ENCODE measurements at places on chromosomes 5 and 9. TPM values are rescaled to one million over a fixed set of nuclear protein-coding genes. Genes with fewer than 3 reads are reported as not detected.

DNA sequence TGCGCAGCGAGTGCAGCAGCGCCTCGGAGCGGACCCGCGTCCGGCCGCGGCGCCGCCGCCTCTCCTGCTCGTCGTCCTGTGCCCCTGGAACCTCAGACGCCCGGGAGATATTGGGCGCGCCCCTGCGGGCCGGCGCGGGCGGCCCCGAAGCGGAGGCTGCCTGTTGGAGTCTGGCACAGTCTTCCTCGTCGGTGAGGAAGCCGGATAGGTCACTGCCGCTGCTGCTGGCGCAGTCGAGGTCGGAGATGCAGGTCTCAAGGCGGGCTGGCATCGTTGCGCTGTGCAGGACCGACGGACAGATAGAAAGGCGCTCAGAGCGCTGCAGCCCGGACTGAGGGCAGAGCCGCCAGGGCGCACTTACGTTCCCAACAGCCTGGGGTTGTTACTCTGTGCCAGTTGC lies 344 bp downstream of the NEUROG1 start:
- H3K36me3 ChIP-seq = no peaks in the 10 kb centered on the region
- no peak overlapping the region for H3K27ac ChIP-seq
- H3K4me1 ChIP-seq = peaks cover 8% of the 10 kb centered on the region
- peaks cover 70% of the 10 kb centered on the region for H3K27me3 ChIP-seq

DNA sequence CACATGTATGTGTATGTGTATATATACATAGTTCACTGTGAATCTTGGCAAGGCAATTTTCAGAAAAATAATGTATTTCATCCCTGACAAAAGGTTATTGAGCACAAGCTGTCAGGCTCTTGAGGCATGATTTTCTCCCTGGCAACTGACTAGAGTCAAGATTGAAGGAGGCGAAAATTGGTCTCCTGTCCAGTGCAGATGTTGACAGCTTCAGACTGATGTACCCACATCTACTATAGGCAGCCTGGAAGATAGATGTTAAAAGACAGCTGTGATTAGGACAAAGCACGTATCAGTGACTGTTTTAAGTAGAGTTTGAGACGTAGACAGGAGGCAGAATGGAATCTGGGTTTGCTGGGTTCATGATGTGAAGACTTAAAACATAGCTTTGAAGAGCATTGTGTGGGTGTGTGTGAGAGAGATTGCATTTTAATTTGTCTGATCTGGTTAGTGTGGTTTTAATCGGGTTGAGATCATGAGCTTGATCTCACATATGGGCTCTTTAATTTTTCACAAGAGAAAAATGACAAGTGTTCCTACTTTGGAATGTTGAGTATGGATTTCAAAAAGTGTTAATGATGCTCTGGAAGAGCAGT lies 39.1 kb downstream of the CTNNA1 start:
- peaks cover 21% of the 10 kb centered on the region for H3K4me1 ChIP-seq
- H3K27ac ChIP-seq = no peak overlapping the region
- no peak overlapping the region for H3K4me3 ChIP-seq
- no peaks in the 10 kb centered on the region for H3K36me3 ChIP-seq
- peaks cover 53% of the 10 kb centered on the region for H3K27me3 ChIP-seq

DNA sequence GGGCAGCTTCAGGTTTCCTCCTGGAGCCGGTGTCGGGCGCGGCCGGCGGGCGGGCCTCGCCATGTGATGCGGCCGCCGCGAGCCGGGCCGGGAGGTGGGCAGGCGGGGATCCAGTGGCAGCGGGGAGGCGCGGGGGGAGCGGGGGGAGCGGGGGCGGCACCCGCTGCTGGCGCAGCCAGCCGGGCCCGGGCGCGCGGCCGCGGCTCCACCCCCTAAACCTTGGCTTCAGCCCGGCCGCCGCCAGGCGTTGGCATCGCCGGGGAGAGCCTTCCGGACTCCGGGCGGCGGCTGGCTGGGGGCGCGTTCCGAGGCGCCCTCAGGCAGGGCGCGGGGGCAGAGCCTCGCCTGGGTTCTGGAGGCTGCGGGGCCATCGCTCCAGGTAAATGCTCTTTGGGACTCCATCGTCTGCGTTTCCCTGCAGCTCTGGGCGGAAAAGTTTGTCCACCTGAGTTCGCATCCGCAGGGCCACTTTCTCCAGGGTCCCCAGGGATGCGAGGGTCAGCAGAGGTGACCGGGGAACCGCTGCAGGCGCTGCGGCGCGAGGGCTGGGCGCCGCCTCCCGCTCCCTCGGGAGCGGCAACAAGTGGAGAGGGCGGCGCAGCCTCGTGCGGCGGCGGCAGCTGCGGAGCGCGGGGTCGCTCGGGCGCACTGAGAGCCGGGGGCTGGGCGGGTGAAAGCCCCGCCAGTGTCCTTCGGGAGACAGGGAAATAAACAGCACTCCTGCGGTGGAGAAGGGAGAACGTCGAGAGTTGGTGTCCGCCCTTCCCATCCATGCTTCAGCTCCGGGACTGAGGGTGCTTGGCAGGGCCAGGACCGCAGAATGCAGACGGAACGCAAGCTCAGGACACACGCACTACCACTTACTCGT lies at the start of gene ARHGEF28:
ARHGEF28 (plus strand) TSS at position 253 of the 868 bp plus-strand sequence. CDS start 58,656 bp downstream, outside the sequence.
- peak within 1 kb of the TSS; percentile 28 for H3K4me3 ChIP-seq
- no peak within 1 kb of the TSS for H3K27ac ChIP-seq
- DNase-seq = peak; percentile 45
- H3K36me3 ChIP-seq = no peaks in the 10 kb centered on the region
- no peaks in the 10 kb centered on the region for H3K4me1 ChIP-seq

DNA sequence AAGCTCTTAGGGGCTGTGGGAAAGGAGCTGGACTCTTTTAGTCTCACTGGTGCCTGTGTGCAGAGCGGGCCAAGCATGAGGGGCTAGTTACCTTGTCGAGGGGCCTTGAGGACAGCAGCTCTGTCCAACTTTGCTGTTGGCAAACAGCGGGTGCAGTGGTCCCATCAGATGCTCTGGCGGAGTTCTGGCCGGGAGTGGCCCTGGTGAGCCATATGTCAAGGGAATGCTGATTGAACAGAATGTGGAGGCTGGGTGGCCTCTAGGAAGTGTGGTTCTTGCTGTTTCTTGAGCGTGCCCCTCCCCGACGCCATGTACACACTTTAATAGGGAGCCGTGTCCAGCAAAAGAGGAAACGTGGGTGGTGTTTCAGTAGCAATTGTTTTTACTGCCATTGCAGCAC lies 3.6 kb upstream of the ADAMTS2 start:
- DNase-seq = no peak
- H3K36me3 ChIP-seq = no peaks in the 10 kb centered on the region
- no peaks in the 10 kb centered on the region for H3K4me1 ChIP-seq
- H3K4me3 ChIP-seq = no peak overlapping the region
- no peak overlapping the region for H3K27ac ChIP-seq

Gene RABEPK
- 33.1 TPM for total RNA-seq

Gene DBH
- total RNA-seq = not detected
